ENCODE measurements at places on chromosomes 3 and 15. TPM values are rescaled to one million over a fixed set of nuclear protein-coding genes. Genes with fewer than 3 reads are reported as not detected.

- DNase-seq, result no peak
These were observed 21.6 kb downstream of the NCBP2 start for GRCh38 chr3:196920733-196921132.

DNA sequence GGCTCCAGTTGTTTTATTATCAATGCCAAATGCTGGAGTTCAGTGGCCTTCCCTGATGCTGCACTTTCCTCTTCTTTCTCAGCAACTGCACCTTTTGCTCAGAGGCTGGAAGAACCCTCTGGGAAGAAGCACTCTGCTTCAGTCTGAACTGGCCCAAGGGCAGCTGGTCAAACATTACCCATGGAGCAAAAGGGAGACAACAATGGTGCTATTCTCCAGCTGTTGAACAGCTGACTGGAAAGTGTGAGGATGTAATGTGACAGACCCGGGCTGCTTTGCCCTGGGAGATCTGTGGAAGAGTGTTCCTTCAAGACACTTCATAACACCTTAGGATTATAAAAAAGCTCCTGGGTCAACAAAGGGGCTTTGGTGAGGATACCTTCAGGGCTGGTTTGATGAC, 84.9 kb downstream of the EPHB1 start:
- no peak for DNase-seq

GRCh38 chr15:58288592-58288991, 143.2 kb upstream of the LIPC start:
- DNase-seq, result no peak

Gene HIGD2B
- total RNA-seq, result not detected

Gene FOXL2
- not detected for total RNA-seq
